KG1 (cell line): ENCODE measurements at places on chromosomes 4 and X.

DNA sequence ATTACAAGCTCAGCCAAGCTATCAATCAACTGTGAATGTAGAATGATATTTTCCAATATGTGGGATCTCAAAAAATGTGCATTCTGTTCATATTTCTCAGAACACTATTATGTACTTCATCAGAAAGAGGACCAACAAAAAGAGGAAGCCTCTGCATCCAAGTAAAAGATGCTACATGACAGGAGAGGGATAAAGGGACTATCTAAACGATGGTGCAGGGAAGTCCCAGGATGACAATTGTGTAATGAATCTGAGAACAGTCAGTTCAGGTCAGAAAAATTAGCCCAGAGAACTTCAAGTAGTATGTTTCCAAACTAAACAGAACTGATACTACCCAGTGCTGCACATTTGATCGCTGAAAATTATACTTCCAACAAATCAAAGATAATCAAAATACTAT, 127.0 kb downstream of the ZNF330 start:
- no peak for DNase-seq

DNA sequence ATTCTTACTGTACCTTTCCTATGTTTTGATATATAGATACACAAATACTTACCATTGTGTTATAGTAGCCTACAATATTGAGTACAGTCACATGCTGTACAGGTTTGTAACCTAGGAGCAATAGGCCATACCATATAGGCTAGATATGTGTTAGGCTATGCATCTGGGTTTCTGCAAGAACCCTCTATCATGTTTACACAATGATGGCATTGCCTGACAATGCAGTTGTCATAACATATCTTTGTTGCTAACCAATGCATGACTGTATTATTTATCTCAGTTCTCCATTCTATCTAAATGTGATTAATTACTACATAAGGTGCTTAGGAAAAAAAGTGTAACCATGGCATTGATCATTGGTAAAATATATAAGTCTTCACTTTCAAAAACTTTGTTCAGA, 10.0 kb upstream of the SPCS3 start:
- DNase-seq = no peak

DNA sequence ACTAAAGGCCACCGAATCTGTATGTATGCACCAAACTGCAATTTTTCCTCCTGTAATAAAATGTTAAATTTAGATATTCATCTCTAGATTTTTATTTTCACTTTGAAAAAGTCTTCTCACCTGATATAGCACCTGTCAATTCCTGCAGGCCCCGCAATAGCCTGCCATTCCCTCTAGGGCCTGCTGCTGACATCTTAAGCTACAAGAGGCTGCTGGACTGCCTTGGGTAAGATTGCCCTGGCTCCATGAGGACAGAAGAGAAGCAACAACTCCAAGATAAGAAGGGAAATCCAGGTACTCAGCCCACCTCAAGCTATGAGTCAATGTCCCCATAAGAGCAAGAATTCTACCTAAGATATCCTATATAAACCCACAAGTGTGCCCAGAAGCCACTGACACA, 230.2 kb upstream of the AGTR2 start:
- DNase-seq = no peak

GRCh38 chr4:98260047-98260578, 1.1 kb upstream of the RAP1GDS1 start:
- DNase-seq = peak; percentile 71

DNA sequence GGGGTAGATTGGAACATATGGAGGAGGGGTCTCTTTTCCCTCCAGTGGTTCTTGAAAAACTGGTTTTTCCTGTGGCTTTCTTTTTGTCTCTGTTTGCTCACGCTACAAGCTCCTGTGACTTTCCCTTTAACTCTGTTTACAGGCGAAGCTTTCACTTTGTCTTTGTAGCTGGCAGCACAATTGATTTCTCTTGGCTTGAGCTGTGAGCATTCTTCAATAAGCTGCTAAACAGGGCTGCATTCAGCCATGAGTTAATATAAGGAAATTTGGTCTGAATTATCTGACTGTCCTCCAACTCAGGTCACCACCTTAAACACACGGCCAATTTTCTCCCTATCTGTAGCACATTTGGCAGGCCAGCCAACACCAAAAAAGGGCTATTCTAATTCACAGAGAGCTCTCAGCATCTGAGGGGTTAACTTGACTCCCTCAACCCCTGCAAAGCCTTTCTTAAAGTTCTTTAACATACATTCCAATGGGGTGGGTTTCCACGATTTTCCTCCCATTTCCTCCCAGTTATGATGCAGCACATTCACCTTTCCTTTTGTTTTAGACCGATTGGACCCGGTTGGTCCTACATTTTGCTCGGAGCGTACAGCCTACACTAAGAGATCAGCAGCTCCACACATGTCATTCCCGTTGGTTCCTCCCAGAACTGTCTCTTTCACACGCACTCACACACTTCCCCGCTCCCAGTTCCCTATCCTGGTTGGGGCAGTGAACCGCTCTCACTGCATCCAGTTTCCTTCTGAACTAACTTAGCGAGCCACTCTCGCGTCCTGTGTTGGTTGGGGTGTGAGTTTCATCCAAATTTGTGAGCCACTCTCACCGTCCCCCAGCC, 45.4 kb downstream of the UGT2A3 start:
- no peak for DNase-seq

DNA sequence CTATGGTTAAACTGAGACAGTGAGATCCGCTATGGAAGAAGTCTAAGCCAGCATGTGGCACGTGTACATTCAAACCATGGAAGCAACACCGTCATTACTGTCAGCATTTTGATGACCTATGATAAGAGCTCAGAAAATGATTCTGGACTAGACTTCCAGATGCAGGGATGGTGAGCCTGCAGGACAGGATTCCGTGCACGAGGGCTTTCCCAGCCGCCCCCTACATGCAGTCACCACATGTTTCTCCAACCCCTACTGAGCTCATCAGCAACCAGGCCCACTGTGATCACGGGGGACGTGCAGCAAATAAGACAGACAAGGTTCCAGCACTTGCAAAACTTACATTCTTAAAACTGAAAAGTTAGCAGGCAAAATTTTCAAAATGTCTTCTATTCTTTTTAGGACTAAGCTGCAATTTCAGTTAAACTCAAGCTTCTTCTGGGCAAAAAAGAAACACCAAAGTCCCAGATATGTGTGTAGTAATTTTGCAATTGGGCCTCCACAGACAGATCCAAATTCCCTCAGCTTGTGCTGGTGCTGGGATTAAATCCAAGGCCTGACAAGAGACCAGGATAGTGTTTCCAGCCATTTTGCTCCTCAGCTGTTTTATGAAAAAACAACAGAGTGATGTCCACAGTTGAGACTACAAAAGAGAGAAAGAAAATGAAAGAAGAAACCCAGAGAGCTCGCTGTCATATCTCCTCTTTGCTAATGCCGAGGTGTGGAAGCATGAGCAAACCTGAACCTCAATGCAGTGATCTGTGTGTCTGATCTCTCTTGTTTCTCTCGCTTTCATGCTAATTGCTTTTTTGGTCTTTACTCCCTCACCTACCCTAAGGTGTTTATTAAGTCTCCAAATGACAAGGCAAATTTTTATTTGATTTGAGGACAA, 118.2 kb downstream of the AFAP1 start:
- no peak for DNase-seq

- no peak for DNase-seq
Observed at GRCh38 chr4:143247866-143248265, 63.1 kb downstream of the USP38 start.

GRCh38 chr4:70935038-70935695, 33.0 kb downstream of the MOB1B start:
- no peak for DNase-seq

DNA sequence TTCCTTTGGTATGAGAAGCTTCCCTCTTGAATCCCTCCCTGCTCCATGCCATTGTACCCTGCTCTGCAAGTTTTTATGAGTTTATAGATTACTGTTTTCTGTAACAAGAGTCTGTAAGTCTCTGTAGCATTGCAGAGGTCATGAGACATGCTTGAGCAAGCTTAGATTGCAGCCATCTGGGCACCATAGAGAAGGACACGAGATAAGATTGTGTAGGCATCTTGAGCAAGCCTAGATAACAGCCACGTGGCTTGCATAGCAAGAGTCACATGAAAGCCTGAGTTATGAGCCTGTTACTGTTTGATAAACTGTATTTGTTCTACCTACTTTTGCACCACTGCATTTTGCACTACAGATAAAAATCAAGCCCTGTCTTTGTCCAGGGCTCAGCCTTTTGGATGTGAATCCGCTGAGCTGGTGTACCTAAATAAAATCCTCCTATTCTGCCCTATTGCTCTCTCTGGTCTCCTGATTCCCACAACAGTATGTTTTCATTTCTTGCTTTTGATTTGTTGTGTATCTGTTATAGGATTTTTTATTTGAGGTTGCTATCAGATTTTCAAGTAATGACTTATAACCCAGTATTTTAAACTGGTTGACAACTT, 127.4 kb upstream of the ANKRD50 start:
- no peak for DNase-seq

GRCh38 chr4:139735381-139736273, 70.0 kb downstream of the MGST2 start:
- DNase-seq = no peak

DNA sequence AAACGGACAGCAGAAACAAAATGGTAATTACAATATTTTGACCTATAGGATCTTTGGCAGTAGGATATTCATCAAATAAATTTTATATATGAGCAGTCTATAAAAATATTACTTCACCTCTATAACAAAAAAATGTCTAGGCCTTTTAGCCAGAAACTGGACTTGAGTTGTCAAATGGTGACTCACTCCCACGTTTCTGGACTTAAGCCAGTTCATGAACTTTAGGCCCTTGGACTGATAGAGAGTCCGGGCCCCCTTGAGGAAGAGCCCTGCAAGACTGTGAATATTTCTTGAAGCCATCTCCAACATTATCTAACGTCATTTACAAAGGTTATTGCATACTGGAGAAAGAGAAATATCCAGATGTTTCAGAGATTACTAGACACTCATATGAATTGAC, 106.8 kb upstream of the FAM47A start:
- DNase-seq = no peak

DNA sequence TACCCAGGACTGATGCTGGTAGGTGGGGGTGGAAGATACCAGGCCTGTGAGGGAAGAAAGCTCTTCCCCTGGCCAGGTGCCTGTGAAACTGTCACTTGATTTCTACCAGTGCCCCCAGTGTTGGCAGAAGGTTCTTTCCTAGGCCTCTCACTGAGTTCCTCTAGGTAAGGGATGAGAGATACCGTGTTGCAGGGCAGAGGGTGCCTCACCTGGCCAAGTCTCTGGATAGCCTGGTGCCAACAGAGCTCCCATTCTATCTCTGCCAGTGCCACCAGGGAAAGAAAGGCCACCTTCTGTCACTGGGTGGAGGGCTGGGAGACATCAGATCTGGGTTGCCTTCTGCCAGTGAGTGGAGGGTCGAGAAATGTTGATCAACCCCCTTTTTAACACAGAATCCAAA, 94.1 kb downstream of the RTL5 start:
- DNase-seq = no peak

DNA sequence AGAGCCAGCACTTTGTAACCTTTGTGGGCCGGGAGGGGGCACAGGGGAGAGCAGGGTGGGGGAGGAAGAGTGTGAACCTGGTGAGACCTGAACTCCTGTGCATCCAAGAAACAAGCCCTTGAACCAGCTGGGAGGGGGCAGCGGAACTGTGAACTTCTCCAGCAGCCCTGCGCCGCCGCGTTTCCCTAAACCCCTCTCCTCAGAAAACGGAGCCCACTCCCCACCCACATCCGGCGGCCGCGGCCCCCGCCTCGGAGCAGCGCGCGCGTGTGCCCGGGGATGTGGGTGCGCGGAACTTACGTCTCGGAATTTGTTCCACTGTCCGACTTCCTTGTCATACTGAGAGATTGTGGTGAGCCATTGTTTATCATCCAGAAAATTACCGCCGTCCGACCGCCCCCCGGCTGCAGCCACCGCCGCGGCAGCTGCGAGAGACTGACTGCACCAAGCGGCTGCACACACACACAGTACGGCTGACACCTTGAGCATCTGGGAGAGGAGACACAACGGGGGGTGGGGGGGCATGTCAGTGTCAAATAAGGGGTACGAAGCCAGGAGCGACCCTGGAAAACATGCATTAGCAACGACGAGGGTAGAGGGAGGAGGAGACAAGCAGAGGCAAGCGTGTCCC, 494 bp downstream of the SPOCK3 start:
- no peak for DNase-seq

DNA sequence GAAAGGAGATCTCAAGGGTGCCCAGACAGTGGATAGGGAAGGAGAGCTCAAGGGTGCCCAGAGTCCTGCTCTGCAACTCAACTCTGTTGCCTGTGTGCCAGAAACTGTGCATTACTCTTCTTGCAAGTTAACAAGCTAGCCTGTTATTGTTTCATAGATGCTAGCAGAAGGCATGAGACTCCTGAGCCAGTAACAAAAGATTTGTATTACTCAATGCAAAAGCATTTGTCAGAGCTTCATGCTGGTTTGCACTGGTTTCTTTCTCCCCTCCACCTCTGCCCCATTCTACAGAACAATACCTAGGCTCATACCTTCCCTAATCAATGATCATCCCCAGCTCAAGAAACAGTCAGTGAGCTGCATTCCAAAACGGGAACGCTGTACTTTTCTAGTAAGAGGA, 124.5 kb upstream of the NEIL3 start:
- no peak for DNase-seq

GRCh38 chr4:77146186-77147078, 10.6 kb upstream of the CCNG2 start:
- DNase-seq = peak; percentile 66

DNA sequence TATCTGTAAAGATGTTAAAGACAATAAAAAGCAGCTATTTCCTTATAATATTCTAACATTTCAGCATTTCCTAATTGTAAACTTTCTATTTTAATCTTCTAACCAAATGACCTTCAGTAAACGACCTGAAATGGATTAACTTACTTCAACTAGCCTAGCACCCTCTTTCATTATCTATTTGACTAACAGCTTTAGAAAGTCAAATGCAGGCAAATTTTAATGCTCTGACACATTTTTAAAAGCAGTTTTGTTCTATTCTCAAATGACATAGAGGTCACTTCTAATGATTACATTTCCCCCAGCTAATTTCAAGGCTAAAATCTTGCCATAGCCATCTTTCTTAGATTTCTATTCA, 41.9 kb downstream of the SLC7A11 start:
- no peak for DNase-seq

DNA sequence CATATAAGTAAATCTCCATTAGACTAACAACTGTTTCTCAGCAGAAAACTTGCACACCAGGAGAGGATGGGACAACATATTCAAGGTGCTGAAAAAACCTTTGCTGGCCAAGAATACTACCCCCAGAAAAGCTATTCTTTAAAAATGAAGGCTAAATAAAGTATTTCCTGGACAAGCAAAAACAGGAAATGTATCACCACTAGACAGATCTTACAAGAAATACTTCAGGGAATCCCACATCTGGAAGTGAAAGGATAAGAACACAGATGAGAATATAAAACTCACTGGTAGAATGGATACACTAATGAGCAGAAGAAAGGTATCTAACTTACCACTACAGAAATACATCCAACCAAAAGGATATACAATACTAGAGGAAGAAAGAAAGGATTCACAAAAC, 27.0 kb upstream of the ADH1C start:
- no peak for DNase-seq

DNA sequence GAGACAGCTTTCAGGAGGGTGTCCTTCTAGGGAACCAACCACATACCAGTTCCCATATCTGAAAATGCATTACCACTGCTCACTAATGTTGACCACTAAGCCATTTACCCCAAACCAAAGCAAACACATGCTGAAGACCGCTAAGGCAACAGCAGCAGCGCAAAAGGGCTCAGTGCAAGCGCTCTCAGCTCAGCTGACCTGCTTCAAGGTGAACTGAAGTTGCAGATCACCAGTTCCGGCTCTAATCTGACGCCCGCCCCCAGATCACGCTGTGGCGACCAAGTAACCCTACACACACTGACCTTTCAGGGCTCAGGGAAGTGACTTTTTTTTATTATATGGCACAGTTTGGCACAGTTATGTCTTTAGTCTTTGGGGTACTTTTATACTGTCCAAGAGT, 5.8 kb downstream of the MECP2 start:
- DNase-seq = no peak
